ENCODE measurements at places on chromosomes 6 and 20.

GRCh38 chr6:163729127-163729872 lies 314.8 kb downstream of the QKI start:
- no peak for DNase-seq

DNA sequence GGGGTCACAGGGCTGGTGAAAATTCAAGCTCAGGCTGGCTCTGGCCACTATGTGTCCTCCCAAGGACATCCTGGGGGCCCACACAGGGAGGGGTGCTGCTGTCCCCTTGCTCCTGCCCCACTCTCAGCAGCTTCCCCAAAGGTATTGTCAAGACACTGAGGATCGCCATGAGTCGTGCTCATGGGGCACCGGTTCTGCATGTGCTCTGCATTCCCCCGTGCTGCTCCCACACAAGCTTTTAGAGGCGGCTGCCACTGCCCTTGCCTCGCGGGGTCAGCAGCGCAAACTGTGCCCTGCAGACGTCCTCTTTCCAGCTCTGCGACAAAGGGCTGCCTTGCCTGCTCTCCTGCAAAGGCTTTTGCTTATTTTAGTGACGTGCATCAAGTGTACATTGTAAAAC lies 179.8 kb downstream of the ERMARD start:
- DNase-seq = no peak

GRCh38 chr20:11267131-11267761 lies 593.4 kb upstream of the JAG1 start:
- no peak for DNase-seq

GRCh38 chr6:35219683-35220326 lies 6.0 kb downstream of the SCUBE3 start:
- DNase-seq = no peak

GRCh38 chr20:43960231-43960630 lies 45.6 kb downstream of the TOX2 start:
- no peak for DNase-seq

DNA sequence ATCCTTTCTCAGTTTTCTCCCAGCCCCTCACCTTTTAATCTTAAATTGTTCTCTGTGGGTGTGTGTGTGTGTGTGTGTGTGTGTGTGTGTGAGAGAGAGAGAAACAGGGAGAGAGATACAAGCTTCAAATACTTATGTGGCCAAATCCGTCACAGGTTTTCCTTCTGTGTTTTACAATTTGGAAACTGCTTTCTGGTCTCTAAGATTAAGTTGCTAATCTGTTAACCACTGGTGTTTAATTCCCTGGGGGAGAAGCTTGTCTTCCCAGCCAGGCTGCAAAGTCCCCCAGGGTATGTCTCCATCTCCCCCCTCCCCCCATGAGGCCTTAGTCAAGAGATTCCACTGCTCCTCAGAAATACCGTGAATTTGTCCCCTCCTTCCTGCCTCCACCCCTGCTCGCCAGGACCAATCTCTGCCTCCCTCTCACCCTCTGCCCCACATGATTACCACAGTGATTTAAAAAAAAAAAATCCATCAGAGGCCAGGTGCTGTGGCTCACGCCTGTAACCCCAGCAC lies 49.0 kb downstream of the RIPOR3 start:
- DNase-seq = no peak

- DNase-seq = no peak
Measured at GRCh38 chr6:498795-499231, 107.3 kb downstream of the IRF4 start.

DNA sequence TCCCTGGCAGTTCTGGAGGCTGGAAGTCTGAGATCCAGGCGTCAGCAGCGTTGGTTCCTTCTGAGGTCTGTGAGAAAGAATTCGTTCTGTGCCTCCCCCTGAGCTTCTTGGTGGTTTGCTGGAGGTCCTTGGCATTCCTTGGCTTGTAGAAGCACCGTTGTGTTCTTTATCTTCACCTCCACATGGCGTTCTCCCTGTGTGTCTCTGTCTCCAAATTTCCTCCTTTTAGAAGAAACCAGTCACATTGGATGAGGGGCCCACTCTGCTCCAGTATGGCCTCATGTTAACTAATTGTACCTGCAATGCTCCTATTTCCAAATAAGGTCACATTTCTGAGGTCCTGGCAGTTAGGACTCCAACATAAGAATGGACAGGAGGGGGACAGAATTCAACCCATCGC lies 73.0 kb upstream of the BACH2 start:
- no peak for DNase-seq

DNA sequence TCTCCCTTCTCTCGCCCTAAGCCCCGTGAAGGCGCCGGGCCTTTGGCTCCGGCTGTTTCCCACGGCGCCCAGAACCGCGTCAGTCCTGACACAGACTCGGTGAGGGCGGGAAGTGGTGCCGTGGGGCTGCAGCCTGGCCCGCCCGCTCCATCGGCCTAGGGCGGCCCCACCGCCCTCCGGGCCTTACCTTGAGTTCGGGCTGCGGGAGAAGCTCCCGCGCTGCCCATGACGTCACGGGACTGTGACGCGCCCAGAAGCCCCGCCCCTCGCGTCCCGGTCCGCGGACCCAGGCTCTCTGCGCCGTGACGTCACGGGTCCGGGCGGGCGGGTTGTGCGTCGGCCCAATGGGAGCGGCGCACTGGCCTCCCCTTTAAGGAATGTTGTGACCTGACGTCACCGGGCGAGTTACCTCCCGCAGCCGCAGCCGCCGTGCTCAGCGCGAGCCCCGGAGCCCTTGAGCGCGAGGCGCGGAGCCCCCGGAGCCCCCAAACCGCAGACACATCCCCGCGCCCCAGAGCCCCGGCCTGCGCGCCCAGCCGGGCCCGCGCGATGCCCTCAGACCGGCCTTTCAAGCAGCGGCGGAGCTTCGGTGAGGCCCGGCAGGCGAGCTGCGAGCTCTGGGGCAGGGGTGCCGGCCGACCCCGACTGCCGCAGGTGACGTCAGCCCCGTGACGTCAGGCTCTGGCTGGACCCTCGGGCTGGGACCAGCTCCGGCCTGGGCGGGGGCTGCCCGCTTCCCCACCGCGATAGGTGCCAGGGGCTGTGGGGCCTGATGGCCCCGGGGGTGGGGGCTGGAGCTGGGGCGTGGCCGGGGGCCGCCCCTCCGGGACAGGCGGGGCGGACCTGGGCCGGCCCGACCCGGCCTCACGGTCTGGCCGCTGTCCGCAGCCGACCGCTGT lies at the start of gene MAP1LC3A:
Gene MAP1LC3A, plus strand, starts transcription at position 399 of the 899 bp plus-strand sequence. Its CDS starts 151 bp downstream, at position 550.
- DNase-seq = peak; percentile 93

- DNase-seq = no peak
Measured at GRCh38 chr20:2331901-2332565, 36.2 kb downstream of the TGM3 start.

DNA sequence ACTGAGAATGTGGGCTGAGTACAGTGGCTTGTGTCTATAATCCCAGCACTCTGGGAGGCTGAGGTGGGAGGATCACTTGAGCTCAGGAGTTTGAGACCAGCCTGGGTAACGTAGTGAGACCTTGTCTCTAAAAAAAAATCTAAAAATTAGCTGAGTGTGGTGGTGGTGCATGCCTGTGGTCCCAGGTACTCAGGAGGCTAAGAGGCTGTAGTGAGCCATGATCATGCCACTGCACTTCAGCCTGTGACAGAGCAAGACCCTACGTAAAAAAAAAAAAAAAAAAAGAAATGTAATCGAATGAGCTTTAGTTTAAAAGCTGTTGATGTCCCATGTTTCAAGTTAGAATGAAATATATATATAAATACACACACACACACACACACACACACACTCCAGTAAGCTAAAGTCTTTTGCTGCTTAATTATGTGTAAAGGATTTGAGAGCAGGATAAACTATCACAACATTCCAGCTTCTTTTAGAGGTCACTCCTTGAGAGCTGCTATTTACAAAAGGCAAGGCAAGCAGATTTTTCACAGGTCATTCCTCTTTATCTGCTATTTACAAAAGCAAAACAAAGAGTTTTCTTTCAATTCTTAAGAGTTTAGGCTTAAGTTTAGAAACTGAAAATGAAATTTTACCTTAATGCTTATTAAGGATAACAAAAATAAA lies 4.7 kb upstream of the MICAL1 start:
- no peak for DNase-seq

DNA sequence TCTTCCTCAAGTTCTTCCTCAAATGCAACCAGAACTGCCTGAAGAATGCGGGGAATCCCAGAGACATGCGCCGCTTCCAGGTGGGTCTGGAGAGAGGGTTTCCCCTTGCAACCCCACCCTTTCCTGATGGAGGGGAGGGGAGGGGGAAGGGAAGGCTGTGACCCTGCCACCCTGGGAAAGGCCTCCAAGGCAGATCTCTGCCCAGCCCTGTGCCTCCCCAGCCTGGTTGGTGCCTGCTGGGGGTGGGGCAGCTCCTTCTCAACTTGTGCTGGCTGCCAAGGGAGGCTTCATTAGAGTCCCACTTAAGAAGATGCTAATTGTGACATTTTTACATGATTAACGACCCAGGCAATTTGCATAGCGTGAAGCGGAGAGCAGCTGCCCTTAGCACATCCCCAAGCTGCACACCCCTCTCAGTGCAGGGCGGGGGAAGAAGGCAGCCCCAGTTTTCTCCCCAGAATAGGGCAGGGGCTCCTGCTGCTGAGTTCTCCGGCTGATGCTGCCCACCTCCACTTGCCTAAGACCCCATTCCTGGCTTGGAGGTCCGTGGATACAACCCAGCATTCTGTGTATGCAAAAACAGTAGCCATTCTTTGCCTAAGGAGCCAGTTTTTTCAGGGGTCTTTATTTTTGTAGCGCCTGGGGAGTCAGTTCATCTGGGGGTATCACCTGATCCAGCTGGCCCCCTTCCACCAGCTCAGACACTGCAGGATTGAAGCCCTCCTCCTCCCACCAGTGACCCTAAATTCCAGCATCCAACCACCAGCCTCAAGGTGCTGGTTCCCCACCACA lies 51.7 kb downstream of the CPXM1 start:
- no peak for DNase-seq

DNA sequence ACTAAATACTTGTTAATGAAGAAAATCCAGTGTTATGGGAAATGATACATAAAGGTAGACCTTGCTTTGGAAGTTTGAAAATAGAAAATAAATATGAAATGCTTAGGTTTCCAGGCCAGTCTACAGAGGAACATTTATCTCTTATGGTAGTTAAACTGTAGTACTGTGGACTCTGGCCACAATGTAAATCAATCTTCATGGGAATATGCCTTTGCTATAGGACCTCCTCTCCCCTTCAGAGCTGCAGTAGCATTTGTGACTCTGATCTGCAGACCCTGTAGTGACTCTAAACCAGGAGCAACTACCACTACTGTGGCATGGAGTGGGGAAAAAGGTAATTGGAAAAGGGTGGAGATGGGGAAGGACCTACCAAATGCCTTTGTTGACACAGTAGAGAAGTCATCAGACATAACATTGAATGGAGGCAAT lies 4.5 kb downstream of the HSPA1A start:
- no peak for DNase-seq

DNA sequence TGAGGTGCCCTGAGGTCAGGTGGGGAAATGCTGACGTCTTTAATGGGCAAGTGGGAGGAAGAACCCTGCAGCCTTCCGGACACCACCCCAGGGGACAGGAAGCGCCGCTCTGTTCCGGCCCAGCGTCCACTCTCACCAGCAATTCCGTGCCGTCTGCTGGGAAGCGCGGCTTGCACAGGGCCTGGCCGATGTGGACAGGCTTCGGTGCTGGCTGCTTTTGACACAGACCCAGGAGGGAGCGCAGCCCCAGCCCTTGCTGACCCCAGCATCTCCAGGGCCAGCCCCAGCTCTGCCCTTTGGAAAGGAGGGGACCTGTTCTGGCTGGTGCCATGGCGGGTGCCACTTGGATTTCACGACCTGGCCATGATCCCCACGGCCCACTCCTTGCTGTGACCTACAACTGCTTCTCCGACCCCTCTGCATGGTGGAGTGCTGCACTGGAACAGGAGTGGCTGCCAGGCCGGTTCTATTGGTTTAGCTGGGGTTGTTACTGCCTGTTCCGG lies 123.2 kb downstream of the DLL1 start:
- no peak for DNase-seq

- no peak for DNase-seq
Measured at GRCh38 chr6:107264357-107264840, 149.1 kb upstream of the BEND3 start.

DNA sequence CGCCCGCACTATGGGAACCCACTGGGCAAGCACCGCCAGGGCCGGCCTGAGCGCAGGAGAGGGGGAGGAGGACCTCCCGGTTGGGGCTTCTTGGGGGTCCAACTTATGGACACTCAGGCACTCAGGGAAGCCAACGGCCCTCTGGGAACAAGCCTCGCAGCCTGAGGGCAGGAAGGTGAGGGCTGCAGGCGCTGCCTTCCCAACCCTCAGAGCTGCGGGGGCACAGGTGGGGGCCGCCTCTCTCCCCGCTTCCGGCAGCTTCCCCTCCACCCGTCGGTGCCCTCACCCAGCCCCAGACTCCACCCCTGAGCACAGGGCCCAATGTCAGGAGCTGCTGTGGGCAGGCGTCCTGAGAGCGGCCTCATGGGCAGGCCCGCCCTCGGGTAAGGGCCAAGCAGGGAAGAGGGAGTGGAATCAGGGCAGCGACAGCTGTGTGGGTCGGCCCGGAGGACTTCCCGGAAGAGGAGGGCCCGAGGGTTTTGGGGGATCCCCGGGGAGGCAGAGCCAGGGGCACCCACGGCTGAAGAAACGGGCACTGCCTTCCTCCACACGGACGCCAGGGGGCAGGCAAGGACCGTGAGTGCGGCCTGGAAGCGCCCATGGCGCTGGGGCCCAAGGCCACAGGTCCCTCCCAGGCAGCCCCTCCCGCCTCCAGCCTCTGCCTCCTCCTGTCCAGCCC lies 488 bp upstream of the PTK6 start:
- peak; percentile 64 for DNase-seq

DNA sequence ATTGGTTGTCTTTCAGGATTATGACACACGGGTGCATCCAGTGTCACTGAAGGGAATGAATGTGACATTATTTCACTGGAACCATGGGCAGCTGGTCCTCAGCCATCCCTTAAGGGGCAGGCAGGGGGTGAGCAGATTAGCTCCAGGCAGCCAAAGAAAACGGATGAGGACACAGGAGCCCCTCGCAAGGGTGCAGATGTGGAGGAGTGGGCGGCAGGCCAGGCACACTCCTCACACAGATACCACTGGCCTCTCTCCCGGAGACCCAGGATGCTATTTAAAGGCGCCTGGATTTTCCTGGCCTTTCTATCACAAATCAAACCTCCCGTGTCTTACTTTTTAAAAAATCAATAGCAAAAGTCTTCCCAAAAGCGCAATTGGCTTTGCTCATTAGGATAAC lies 210.4 kb downstream of the TAF4 start:
- DNase-seq = no peak

GRCh38 chr20:22374678-22375590 lies 209.4 kb downstream of the FOXA2 start:
- no peak for DNase-seq

DNA sequence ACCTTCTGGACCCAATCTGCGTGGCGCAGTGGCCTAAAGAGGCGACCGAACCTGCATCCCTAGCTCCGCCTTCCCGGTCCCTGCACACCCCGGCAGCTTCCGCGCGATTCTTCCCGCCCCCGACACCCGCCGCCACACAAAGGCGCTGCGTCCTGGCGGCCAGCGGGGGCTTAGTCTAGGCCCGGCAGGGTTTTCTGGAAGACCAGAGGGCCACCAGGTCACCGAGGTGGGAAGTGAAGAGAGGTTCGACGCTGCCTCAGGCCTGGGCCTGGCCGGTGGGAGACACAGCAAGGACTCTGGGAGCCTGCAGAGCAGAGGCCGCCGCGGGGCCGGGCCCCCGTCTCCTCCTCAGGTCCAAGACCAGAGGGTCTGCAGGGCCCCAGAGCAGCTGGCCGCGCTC lies 154.9 kb downstream of the OR2B2 start:
- DNase-seq = no peak

GRCh38 chr6:115898246-115898645 lies 162.4 kb downstream of the FRK start:
- DNase-seq = no peak

- no peak for DNase-seq
Measured at GRCh38 chr20:54941666-54942065, 466.3 kb downstream of the DOK5 start.
